ENCODE measurements at places on chromosomes 6 and 20.

- DNase-seq, result no peak
Observed at GRCh38 chr6:104754788-104755409, 104.8 kb downstream of the HACE1 start.

- DNase-seq, result no peak
Observed at GRCh38 chr20:20815711-20816455, 103.4 kb upstream of the RALGAPA2 start.

DNA sequence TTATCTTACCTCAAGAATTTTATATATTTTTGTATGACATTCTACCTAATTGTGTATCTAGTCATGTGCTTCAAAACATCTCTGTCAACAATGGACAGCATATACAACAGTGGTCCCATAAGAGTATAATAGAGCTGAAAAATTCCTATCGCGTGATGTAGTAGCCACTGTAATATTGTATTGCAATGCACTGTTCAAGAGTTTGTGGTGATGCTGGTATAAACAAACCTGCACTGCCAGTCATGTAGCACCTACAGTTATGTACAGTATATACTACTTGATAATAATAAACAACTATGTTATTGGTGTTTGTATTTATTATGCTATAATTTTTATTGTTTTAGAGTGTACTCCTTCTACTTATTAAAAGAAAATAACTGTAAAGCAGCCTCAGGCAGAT is 672.7 kb downstream of the CD109 start:
- no peak for DNase-seq

GRCh38 chr20:53750827-53751619 is 157.4 kb upstream of the ZNF217 start:
- no peak for DNase-seq

DNA sequence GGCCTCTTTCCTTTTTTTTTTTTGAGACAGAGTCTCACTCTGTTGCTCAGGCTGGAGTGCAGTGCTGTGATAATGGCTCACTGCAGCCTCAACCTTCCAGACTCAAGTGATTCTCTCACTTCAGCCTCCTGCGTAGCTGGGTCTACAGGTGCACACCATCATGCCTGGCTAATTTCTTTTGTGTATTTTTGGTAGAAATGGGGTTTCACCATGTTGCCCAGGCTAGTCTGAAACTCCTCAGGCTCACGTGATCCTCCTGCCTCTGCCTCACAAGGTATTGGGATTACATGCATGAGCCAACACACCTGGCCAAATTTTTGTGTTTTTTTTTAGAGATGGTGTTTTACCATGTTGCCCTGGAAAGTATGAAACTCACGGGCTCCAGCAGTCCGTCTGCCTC is 29.3 kb downstream of the SRC start:
- no peak for DNase-seq

GRCh38 chr6:169310983-169311382 is 57.3 kb upstream of the THBS2 start:
- DNase-seq, result no peak

- no peak for DNase-seq
Observed at GRCh38 chr6:163300838-163301237, 113.7 kb upstream of the QKI start.

DNA sequence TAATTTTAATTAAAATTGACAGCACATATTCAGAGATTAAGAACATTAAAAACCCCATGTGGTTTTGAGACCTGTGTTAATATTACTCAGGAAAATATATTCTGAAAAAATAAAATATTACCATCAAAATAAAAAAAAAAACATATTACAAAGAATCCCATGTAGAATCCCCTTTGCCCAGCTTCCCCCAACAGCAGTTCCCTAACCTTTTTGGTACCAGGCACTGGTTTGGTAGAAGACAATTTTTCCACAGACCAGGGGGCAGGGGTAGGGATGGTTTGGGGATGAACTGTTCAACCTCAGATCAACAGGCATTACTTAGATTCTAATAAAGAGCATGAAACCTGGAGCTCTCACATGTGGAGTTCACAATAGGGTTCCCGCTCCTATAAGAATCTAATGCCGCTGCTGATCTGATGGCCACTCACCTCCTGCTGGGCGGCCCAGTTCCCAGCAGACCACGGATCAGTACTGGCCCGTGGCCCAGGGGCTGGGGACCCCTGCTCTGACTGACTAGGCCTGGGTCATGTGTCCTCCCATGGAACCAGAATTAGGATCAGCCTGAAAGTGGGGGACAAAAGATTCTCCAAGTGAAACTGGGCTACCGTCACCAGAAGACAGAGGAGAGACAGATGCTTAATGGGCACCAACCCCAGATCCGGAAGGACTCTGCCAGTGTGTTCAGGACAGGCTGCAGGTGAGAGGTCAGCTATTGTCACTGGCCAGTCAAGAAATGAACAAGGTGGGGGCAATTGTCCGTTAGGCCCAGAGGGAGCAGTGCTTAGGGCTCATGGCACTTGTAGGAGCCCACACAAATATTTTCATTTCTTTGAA is 235.5 kb downstream of the PREX1 start:
- no peak for DNase-seq

DNA sequence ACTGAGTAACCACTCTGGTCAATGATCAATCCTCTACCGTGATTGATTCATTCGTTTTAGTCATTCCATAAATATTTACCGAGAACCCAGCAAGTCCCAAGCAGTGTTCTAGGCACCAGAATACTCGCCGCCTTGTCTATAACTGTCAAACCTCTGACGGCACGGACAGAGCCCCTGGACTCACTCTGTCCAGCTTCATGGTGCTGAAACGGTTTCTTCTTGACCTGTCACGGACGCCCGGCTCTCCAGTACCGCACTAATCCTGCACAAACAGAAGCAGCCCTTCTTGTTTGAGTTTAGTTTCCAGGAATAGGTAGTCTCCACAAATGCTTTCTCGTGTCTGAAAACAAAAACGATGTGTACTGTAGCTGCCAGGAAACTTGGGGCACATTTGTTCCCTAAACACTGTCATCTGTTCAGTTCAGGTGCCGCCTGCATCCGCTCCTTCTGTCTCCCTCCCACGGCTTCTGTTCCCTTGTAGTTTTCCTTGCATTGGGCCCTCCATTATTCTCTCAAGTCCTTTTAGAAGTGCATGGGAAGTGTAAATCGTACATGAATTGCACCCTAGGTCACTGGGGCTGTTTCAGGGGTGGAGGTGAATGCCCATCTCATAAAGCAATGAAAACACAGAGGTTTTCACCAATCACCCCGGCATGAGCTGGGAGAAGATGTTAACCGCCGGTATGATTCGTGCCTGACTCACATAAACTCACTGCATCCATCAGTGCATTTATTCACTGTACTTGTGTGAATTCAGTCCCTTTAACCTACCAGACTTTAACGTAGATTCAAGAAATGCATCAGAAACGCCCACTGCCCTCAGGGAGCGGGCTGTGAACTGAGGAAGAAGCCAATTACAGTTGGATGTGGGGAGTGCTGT is 209.3 kb upstream of the CDH4 start:
- DNase-seq, result no peak

DNA sequence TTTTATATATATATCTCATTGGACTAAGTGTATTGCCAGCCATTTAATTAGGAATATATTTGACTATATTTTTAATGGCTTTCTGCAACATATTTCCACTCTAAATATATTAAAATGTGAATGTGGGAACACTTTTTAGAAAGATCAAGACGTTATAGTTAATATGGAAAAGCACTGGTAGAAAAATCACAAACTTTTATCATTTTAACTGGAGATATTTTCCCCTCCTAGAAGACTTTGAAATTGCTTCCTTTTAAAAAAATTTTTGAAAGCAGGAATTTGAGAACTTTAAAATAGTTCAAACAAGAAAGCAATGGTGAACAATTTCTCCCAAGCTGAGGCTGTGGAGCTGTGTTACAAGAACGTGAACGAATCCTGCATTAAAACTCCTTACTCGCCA is at the start of gene TAAR9:
Gene TAAR9 (plus strand): TSS at position 301 of the 400 bp plus-strand sequence. CDS start 13 bp downstream, at position 314.
- DNase-seq, result no peak

- DNase-seq, result no peak
Observed at GRCh38 chr20:63102721-63103375, 96.1 kb upstream of the BHLHE23 start.

DNA sequence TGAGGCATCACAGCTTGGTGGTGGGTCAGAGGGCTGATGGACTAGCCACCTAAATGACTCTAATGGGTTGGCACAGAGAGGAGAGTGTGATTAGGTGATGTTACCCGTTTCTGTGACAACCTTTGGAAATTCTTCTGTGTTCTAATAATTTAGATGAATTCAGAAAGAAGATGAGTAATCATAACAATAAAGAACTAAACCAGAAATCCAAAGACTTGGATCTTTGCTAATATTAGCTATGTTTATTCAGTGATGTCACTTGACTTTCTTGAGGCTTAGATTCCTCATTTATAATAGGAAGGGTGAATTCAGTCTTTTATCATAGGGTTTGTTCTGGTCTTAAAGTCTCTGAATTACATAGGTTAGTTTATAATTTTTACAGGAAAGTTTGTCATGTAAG is 19.9 kb downstream of the CRYBG1 start:
- no peak for DNase-seq

DNA sequence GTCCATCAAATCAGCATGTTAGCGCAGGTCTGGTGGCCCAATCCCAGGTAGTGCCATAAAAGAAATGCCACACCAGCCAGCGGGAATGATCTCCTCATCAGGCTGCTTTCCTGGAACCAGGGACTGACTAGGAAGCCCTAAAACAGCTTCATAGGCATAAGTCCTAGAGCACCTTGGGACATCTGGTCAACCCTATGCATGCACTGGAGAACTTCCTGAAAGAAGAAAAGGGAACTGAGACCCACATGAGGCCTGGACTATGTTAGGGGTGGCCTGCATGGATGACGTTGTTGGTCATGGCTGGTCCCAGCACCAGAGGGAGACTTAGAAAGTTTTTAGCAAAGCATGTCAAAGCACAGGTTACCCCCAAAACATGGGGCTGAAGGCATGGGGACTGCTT is 7.6 kb upstream of the KCNK16 start:
- peak; percentile 67 for DNase-seq

DNA sequence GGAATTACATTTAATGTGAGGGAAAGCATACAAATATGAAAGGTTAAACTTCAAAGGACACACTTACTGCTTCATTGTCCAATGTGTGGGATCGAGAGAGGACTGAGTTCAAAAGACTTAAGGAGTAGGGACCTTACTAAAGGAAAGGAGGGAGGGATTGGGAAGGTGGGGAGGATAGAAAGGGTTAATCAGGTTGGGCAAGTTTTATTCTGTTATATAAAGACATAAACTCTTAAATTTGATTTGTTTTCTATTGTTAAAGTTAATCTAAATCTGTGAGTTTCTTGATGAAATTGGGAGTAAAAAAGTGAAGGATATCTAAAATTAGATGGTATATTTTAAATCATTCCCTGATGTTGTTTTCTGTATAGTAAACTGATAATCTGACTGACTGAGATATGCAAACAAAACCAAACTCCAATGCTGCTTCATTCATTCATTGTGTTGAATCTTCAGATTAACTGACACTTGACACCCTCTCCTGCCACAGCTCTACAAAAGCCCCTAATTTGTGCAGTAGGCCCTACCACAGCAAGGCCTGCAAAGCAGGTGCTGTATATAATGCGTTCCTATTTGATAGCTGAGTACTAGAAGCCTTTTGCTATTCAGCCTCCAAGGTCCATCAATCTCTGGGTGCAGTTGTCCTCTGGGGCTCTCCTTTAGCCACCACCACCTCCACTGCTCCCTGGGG is 1.3 kb upstream of the UBE2J1 start:
- peak; percentile 61 for DNase-seq

DNA sequence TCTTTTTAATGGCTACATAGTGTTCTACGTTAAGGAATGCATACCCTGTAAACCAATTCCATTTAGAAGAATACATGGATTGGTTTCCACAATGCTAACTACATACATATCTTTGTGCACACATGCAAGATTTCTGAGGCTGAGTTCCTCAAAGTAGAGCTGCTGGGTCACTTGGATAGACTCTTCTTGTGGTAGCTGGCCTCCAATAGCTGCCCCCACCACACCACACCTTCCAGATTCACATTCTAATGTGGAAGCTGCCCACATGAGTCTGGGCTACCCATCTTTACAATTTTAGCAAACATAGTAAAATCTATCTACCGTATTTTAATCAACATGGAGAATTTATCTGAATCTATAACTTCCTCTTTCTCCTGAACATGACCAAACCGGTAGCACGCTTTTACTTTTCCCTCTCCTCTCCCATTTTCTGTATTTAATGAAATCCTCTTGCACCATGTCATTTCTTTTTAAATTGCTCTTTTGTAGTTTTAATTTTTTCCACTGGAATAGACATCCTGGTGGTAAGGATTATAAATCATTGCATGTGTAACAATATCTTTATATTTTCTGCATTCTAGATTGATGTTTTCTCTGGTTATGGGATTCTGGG is 74.7 kb upstream of the CITED2 start:
- DNase-seq, result no peak

GRCh38 chr6:166667796-166668610 is 41.0 kb upstream of the RPS6KA2 start:
- no peak for DNase-seq

DNA sequence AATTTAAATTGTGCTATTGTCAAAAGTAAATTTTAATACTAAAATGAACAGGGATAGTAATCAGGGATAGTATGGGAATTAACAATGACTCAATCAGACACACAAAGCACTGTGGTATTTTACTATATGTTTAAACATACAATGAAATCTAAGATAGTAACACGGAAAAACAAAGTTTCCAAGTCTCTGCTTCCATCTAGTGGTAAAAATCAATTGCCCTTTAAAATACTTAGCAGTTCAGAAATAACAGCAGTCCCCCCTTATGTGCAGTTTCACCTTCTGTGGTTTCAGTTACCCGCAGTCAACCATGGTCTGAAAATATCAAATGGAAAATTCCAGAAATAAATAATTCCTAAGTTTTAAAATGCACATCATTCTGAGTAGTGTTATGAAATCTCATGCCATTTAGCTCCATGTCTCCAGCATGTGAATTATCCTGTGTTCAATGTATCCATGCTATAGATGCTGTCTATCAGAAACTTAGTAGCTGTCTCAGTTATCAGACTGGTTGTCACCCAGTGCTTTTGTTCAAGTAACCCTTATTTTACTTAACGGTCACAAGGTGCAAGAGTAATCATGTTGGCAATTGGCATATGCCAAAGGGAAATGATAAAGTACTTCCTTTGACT is 58.5 kb downstream of the AHI1 start:
- no peak for DNase-seq

GRCh38 chr6:3426927-3427686 is 29.7 kb downstream of the SLC22A23 start:
- no peak for DNase-seq

- no peak for DNase-seq
Observed at GRCh38 chr6:46422619-46423018, 68.6 kb downstream of the RCAN2 start.

- DNase-seq, result no peak
Observed at GRCh38 chr6:131754088-131754487, 43.3 kb upstream of the CTAGE9 start.

GRCh38 chr6:27136978-27137814 is 110.3 kb upstream of the PRSS16 start:
- DNase-seq, result no peak

GRCh38 chr6:118283766-118284165 is 264.3 kb upstream of the PLN start:
- DNase-seq, result peak; percentile 94
